ENCODE measurements at places on chromosomes 2 and 18.
A peak's percentile ranks its signal among the peaks of the same experiment; 100 is the strongest.

- DNase-seq, result peak; percentile 74
These were observed 223.9 kb downstream of the ERBB4 start for GRCh38 chr2:212314680-212315079.

DNA sequence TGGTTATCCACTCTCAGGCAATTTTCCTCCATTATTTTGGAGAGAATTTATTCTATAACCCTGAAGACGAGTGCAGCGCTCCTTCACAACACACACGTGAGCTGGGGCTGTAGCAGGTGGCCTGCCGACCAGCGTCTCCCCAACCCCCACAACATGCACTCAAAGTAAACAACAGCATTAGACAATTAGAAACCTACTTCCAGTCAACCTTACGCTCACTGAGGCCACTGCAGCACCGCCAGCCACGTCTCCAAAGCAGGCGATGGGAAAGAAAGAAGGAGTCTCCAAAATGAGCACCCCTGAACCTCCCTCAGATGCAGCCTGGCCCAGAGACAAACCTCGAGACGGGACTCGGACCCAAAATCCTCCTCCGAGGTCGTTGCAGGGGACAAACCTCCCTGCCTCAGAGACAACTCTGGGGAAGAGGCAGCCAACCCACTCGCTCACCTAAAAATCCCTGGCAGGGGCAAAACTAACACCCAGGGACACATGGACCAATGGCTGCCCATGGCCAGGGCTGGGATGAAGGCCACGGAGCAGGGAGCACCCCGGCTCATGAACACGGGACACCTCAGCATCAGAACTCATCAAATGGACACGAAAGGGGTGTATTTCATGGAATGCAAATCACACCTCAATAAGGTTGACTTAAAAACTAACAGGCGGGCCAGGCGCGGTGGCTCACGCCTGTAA lies 2.6 kb downstream of the SLC66A2 start:
- no peak for DNase-seq

- DNase-seq, result peak; percentile 49
These were observed 4.9 kb downstream of the PAX3 start for GRCh38 chr2:222293660-222294630.

DNA sequence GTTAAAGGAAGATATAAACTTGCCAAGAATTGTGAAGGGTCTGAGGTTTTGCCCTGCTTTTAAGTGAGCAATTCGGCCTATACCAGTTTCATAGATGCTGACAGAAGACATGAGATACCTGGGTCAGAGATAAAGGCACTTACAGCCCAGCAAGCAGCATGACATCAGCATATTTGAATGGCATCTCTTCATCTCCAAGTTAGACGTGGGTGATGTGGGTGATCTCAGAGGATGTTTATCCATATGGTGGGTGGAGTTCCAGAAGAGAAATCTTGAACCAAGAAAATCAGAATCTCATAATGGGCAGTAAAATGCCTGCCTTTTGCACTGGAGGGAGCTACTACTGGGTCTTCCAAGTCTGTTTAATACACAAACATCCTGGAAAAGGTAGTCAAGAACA lies 44.7 kb downstream of the GYPC start:
- no peak for DNase-seq

DNA sequence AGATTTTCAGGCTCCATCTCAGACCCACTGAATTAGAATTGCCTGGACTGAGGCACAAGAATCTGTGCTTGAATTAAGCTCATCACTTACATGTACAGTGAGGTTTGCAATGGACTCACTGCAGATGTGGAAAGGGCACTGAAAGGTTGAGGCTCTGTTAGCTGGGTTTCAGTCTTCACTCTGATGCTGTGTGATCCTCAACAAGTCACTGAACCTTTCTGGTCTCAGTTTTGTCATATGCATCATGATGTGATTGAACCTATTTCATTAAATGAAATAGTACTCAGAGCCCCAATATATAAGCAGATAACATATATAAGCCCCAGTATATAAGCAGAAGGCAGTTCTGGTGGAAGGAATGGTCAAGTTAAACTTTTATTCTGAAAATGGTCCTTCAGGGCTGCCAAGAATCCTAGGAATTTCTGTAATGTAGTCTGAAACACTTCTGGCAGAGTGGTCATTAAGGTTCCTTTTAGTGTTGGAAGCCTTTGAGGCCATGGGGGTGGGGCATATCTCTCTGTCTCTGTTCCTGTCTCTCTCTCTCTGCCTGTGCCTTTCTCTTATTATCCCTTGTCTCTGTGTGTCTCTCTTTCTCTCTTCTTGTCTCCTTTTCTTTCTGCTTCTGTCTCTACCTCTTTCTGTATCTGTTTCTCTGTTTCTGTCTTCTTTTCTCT lies 110.4 kb downstream of the ADCYAP1 start:
- peak; percentile 42 for DNase-seq

GRCh38 chr2:8152392-8153257 lies 529.2 kb upstream of the ID2 start:
- DNase-seq, result no peak

DNA sequence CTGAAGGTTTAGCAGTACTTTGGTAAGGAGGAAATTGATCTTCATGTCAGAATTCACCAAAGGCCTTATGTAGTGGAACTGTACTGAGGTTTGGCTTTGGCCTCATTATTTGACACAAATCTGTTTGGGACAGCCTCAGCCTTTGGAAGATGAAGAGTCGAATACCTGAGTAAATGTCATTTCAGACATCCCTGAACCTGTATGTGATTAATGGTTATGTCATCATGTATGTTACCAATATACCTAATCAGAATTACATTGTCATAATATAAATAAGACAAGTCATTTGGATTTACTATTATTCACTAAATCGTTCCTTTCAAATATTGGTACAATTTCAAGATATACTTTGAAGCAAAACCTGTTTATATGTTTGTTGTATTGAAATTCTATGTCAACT lies 10.6 kb upstream of the ABCA12 start:
- DNase-seq, result no peak

- DNase-seq, result no peak
These were observed 77.8 kb downstream of the FAM161A start for GRCh38 chr2:61775956-61776570.
